ENCODE measurements at places on chromosomes 3 and 15. TPM values are rescaled to one million over a fixed set of nuclear protein-coding genes. Genes with fewer than 3 reads are reported as not detected.

DNA sequence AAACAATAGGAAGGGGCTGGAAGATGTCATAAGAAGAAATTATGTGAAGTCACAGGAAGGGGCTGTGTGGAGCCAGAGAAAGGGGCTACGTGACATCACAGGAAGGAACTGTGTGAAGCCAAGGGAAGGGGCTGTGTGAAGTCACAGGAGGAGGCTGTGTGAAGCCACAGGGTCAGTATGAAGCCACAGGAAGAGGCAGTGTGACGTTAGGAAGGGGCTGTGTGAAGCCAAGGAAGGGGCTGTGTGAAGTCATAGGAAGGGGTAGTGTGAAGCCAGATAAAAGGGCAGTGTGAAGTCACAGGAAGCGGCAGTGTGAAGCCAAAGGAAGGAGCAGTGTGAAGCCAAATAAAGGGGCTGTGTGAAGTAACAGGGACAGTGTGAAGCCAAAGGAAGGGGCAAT is 32.5 kb downstream of the GASK1A start:
- DNase-seq: no peak

Gene C3orf49
- total RNA-seq: not detected

Gene RETNLB
- total RNA-seq: not detected

DNA sequence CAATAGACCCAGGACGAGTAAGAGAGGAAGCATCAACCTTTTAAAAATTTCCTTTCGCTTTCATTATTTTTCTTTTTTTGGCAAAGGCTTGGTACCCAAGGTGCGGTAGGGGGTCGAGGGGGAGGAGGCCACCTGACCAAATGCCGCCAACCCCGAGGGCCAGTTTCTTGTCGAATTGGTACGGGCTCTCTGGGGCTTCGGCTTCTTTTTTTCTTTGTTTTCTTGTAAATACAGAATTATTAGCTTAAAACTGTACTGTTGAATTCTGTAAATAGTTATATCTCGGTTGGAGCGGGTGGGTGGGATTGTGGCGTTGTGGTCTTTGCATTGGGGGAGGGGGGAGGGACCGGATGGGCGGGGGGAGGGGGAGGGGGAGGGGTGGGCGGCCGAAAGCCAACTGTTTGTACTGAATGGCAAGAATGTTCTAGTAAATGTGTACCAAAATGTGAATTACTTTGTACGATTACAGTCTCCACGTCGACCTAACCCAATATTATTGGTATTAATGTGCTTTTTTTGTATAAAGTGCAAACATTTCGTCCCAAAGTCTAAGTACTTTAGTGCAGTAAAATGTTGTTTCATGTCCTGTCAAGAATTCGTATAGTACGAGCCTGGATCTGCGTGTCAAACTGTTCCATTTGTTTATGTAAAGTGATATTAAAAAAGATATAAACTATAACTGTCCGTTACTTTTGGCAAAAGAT is 4.7 kb downstream of the ZIC1 start:
- no peak for DNase-seq

- DNase-seq: no peak
Measured at GRCh38 chr3:129446926-129447325, 6.9 kb downstream of the IFT122 start.

Gene TMEM158
- total RNA-seq: 160 TPM

Gene ATP13A5
- total RNA-seq: not detected

DNA sequence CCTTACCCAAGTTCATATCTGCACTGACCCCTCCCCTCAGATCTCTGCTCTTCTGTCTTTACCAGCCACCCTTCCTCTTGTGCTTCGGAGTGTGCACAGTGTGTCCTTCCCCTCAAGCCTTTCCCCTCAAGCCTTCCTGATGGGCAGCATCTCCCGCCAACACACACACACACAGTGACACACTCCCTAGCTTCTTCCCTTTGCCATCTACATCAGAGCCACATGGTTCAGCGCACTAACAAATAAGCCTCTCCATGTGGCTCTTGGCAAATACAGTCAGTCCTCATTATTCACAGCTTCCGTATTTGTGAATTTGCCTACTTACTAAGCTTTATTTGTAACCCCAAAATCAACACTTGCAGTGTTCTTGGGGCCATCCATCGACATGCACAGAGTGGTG is 37.5 kb downstream of the SH3BP5 start:
- no peak for DNase-seq

DNA sequence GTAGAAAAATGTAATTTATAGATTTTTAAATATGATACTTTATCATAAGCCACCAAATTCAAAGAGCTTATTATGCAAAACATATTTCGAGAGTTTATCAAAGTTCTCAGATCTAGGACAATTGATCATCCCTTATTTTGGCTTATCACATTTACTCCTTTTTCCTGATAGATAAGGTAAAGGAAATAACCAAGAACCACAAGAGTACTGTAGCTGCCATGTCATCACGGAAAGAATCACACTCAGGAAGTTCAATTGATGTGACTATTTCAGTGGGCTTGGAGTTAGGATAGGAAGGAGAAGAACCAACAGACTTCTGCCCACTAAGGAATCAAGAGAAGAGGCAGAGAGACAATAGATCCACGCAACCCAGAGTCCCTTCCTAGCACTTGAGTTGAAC is 142.7 kb upstream of the TMCO5A start:
- no peak for DNase-seq

Data from RPMI7951 (cell line).